ENCODE measurements at places on chromosomes 2 and 18. TPM values are rescaled to one million over a fixed set of nuclear protein-coding genes. Genes with fewer than 3 reads are reported as not detected.

DNA sequence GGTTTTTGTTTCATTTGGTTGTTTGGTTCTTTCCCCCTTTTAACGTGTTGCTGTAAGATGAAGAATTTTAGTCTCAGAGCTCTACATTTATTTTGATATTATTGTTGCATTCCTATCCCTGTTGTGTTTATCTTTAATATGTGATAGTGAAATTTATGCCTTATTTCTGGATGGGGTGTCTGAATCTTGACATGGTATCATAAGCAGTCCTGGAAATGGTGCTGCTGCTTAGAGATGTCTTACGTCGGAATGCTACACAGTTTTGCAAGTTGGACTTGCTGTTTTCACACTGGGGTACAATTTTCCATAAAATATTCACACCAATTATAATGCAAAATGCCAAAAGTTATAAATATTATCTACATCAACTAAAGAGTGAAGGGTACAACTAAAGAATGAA is 164.0 kb downstream of the GPD2 start:
- DNase-seq, result no peak

GRCh38 chr2:1593371-1594122 is 150.8 kb downstream of the PXDN start:
- DNase-seq, result no peak

DNA sequence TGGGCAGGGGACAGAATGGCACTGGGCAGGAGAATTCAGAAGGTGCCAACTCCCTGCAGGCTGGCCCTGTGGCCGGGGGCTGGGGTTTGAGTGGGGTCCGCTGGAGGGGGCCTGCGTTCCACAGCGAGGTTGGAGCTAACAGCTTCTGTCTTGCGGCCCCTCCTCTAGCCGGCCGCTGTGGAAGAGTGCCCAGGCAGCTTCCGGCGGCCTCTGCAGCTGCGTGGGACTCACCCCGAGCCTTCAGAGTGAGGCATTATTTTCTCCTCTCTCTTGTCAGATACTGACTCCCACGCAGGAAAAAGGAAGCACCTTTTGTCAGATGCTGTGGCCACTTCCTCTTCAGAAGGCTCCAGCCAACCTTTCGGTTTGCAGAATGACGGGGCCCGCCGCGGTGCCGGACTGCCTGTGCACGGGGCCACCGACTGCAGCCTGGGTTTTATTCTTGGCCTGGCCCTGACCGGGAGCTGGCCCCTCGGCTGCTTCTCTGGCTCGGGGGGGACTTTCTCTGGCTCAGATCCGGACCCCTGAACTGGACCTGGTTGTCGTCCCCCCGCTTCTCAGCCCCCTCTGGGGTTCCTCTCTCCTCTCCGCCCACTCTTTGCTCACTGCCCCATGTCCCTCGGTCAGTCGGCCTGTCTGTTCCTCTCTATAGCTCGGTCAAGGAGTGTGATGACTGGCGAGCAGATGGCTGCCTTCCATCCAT is 40.1 kb downstream of the ARHGAP25 start:
- DNase-seq, result peak; percentile 89

GRCh38 chr2:127649684-127650040 is 3.7 kb downstream of the GPR17 start:
- peak; percentile 95 for DNase-seq

Gene FBXO15
- 1.2 TPM for total RNA-seq

Data from activated CD4-positive, alpha-beta T cell treated with anti-CD3 and anti-CD28 coated beads, Interleukin-2, amount 10 ng/mL, durations not matched to agents 24 days and 14 days (primary cell).